ENCODE measurements at places on chromosomes 7 and 10. TPM values are rescaled to one million over a fixed set of nuclear protein-coding genes. Genes with fewer than 3 reads are reported as not detected.

Gene RPEL1
- not detected for total RNA-seq

Gene TRIM73
- total RNA-seq, result 1.3 TPM

Gene KNDC1
- total RNA-seq, result 0.20 TPM

Gene HOXA3
- 0.72 TPM for total RNA-seq

Gene CYP3A4
- total RNA-seq, result not detected
